ENCODE measurements at places on chromosomes 6 and 20.

- no peak for DNase-seq
These were observed 20.4 kb upstream of the SYNJ2 start for GRCh38 chr6:157961153-157961831.

- no peak for DNase-seq
These were observed 24.3 kb downstream of the EPB41L2 start for GRCh38 chr6:131038597-131039344.

DNA sequence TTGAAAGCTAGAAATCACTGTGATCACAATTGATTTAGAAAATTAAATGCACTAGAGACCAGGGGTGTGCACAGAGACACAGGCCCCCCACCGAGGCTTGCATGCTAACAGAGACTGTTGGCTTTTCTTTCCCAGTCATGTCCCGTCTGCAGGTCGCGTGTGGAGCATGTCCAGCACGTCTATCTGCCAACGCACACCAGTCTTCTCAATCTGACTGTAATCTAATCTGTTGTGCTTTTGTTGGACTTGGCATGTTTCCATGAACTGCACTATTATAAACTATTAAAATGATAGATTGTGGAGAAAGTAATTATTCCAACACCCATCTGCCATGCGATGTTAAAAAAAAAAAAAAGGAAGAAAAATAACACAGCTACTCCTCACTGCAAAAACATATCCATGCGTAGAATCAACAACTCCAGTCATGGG, 17.7 kb downstream of the MYLIP start:
- DNase-seq: peak; percentile 79

GRCh38 chr6:3340358-3340802, 81.6 kb downstream of the PSMG4 start:
- no peak for DNase-seq

DNA sequence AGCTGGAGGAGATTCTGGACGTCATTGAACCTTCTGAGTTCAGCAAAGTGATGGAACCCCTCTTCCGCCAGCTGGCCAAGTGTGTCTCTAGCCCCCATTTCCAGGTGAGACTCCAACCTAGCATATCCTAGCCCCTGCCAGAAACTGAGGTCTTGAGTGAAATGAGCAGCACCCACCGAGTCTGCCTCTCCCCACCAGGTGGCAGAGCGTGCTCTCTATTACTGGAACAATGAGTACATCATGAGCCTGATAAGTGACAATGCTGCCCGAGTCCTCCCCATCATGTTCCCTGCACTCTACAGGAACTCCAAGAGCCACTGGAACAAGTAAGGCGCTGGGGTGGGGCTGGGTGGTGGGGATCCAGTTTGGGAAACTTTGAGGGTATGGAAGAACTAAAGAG, 4.6 kb downstream of the MEA1 start:
- DNase-seq: no peak

DNA sequence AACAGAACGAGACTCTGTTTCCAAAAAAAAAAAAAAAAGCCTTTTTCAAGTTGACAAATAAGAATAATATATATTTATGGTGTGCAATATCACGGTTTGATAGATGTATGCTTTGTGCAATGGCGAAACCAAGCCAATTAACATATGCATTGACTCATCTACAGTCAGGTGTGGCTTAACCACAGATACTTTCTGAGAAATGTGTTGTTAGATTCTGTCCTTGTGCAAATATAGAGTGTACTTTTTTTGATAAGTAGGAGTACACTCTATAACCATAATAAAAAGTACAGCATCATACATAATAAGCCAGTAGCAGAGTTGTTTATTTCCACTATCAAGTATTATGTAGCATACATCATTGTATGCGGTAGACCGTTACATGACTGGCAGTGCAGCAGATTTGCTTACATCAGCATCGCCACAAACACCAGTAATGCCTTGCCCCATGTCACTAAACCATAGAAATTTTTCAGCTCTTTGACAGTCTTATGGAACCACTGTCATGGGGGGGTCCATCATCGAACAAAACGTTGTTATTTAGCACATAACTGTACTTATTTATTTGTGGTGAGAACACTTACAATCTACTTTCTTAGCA, 59.2 kb downstream of the TMEM170B start:
- DNase-seq: no peak

DNA sequence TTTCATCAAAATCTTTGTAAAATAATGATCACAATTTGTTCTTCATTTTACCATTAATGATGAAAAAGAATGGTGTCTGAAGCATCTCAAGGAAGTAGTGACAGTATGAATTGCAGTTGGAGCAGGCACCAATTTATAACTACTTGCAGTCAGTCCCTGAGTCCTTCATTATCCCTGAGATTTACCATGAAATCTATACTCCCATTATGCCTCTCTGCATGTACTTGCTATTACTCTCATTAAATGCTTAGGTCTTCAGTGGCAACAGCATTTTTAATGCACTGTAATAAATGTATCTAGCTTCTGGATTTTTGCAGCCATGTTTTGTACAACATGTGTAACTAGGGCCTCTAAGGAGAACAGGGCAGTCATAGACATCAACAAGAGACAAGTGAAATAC, 708.8 kb downstream of the EYS start:
- DNase-seq: no peak

DNA sequence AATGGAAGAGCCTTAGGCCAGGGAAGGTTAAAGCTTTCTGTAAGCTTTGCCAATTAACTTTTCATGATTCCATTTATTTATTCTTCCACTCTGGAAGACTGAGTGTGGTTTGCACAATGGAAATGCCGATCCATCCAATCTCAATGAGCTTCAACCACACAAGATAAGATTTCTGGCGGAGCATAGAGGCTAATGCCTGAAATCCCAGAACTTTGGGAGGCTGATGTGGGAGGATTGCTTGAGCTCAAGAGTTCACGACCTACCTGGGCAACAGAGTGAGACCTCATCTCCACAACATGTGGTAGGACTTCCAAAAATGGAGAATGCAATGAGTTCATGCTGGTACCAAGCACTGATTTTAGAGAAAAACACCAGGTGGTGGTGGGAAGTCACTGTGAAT, 6.2 kb downstream of the ENPP1 start:
- no peak for DNase-seq

- DNase-seq: no peak
These were observed 169.8 kb upstream of the RIN2 start for GRCh38 chr20:19588241-19588640.

DNA sequence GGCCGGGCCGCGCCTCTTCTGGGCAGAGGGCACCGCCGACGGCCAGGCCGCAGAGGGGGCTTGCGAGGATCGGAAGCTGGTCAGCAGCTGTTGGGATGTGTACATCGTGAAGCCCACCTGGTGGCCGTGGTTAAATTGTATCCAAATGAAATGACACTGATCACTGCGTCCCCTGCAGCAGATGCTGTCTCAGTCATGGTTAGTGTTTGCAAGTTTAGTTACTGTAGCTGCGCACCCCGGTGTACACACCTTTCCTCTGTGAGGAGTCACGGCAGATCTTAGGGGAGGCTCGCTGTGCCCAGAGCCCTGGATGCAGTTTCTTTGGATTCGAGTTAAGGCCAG, 653 bp downstream of the NAA20 start:
- DNase-seq: no peak

- no peak for DNase-seq
These were observed 1.7 kb downstream of the PRL start for GRCh38 chr6:22295145-22295544.

- DNase-seq: peak; percentile 72
These were observed at the start of gene TAGAP for GRCh38 chr6:159044899-159045727. Gene TAGAP (minus strand): TSS chr6:159044991. CDS start chr6:159044146, 845 bp downstream.

DNA sequence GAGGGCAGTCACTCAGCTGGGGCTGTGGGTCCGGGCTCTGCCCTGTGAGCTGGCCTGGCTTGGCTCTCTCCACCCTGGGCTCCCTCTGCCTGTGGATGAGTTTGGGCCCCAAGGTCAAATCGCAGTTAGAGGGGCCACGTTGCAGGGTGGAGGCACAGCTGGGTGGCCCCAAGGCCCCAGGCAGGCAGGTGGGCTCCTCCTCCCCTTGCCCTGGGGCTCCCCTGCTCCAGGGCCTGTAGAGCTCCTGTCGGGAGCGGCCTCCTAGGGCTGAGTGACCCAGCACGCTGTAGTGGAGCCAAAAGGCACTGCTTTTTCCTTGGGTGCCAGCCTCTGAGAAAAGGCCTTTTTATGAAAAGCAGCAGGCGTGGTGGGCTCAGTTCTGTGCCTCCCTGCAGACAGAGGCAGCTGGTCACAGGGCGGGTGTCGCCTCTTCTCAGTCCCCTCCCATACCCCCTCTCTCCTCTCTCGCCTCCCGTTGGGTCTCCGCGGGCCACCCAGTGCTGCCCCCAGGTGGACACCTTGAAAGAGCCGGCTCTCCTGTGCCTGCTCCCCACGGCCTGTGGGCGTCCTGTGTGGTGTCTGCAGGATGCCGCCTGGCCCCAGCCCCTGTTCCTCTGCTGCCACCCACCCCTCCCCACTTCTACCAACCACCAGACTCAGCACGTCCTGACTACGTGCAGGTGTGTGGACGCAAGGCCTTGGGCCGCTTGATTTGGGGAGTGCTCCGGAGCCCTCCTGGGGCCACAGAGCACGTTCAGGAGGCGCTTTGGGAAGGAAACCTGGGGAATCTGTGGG, 13.2 kb downstream of the SS18L1 start:
- no peak for DNase-seq

- DNase-seq: no peak
These were observed 47.4 kb downstream of the PDE10A start for GRCh38 chr6:165615636-165616035.

DNA sequence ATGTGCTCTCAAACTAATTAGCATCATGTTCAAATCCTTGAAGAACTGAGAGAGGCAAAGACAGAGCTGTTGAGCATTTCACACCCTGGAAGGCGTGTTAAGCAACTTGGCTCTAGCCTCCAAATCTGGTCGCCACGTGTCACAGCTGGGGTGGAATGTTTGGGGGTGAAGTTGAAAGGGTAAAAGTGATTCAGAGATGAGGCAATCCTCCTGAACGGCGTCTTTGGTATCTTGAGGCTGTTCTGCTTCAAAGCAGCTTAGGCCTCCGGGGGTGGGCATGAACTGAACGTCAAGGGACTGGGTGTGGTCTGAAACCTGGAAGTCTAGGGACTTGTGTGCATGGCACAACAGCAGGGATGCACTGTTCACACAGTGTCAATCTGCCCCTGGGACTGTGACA, 62.3 kb downstream of the TRAM2 start:
- no peak for DNase-seq

- DNase-seq: no peak
These were observed 920 bp downstream of the GJA1 start for GRCh38 chr6:121436274-121436857.

- no peak for DNase-seq
These were observed 2.2 kb downstream of the MDFI start for GRCh38 chr6:41640426-41640825.

GRCh38 chr6:82617648-82618047, 254.0 kb downstream of the TPBG start:
- DNase-seq: no peak

DNA sequence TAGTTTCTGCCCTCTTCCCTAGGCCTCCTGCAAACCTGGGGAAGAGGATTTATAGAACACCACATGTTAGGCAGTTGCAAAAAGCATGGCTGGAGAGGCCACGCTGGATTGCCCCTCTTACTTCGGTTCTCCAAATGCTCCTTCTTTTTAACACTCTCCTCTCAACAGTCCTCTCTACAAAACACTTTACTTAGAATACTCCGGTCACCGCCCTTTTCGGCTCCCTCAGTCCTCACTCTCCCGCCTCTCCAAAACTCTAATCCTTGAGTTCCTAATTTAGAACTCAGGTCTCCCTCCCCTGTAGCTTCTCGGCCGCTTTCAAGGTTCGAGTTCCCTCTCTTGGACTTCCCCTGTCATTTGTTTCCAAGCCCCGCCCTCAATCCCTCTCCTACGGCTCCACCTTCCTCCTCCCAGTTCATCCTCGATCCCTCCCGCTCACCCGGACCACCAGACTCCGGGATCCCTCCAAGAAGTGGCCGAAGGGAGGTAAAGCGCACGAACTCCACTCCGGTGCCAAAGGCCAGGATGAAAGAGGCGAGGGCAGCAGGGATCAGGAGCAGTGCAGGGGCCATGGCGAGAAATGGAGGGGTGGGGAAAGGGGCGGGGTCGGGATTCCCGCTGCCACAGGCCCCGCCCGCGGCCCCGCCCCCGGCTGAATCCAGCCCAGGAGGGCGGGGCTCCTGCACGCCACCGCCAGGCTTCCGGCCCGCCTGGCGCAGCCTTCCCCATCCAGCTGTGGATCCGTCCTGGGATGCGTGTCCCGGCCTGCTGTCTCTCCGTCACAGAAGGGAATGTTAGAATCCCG, at the start of gene NRM:
Gene NRM, minus strand, starts transcription at position 582 of the 805 bp plus-strand sequence. Its CDS starts 10 bp downstream, at position 572.
- peak; percentile 76 for DNase-seq

DNA sequence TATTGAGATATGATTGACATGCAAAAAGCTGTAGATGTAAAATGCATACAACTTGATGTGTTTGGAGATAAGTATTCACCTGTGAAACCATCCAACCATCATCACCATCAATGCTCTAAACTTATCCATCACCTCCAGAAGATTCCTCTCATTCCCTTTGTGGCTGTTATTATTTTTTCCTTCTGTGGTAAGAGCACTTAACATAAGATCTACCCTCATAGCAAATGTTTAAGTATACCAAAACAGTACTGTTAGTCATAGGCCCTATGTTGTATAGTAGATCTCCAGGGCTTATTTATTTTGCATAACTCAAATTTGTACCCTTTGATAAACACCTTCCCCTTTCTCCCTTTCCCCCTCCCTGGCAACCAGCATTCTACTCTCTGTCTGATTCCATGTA, 31.2 kb upstream of the CCN6 start:
- DNase-seq: no peak

GRCh38 chr20:62122654-62123449, 577 bp downstream of the LSM14B start:
- DNase-seq: peak; percentile 32

DNA sequence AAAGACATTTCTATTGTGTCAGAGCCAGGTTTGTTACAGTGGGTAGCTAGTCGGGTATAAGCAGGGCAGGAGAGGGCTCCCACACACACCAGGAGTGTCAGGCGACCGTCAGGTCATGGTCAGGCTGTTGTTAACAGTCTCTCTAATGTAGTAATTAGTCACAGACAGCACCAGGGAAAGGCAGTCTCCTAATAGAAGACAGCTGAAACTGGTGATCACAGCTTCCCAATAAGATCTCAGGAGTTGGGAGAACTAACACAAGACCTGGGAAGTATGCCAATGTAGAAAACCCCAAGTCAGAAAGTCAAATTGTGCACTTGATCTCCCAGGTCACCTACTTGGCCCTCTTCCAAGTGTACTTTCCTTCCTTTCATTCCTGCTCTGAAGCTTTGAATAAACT, 53.0 kb upstream of the GPR6 start:
- no peak for DNase-seq

DNA sequence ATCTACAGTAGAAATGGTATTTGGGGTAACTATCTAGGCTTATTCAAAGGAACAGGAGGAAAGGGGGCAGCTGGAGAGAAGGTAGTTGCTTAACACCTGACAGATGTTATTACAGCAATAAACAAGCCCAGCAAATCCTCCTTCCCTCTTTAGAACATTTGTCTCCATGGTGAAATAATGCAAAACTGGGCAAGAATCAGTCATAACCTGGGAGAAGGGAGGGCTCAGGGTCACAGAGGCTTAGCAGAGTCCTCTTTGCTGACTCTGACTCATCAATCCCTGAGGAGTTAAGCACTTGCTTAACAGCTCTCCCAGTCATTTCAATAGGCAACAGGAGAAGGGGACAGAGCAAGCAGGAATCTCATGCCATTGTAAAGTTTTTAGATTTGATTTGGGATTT, 230.3 kb downstream of the IBTK start:
- DNase-seq: no peak

- no peak for DNase-seq
These were observed 34.9 kb downstream of the SNX5 start for GRCh38 chr20:17933711-17934110.
